ENCODE measurements at places on chromosomes 13 and 19.

- DNase-seq = no peak
Observed at GRCh38 chr13:89812856-89813255, 1534.6 kb upstream of the MIR17HG start.

- no peak for DNase-seq
Observed at GRCh38 chr19:772730-773436, 22.0 kb downstream of the MISP start.

DNA sequence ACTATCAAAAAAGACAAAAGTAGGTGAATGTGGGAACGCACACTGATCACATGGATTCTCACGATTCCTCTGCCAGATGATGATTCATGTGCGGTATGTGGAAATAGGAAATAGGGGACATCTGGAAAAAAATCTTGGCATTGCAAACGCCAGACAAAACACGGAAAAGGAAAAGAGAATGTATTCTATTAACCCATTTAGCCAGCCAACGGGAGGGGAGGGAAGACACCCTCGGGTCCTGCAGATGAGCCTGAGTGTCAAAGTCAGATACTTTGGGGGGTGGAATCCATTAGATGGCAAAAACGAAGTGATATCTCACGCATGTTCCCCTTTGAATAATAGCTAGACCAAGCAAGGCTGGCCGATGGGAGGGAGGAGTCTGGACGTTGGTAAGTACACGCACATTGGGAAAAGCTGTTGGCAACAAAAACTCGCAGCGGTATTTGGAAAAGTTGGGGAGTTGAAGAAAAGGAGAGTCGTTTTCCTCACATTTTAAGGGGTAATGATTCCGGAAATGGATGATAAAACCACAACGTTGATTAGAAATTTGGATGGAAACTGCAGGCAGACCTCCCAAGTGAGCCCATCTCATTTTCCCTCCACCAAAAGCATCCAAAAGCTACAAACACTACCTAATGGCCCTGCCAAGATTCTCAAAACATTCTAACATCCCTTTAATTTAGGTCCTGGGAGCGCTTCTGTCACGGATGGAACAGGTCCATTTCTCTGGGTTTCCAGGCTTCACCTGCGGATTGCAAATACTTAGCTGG lies 73.6 kb downstream of the COL4A1 start:
- DNase-seq = no peak

DNA sequence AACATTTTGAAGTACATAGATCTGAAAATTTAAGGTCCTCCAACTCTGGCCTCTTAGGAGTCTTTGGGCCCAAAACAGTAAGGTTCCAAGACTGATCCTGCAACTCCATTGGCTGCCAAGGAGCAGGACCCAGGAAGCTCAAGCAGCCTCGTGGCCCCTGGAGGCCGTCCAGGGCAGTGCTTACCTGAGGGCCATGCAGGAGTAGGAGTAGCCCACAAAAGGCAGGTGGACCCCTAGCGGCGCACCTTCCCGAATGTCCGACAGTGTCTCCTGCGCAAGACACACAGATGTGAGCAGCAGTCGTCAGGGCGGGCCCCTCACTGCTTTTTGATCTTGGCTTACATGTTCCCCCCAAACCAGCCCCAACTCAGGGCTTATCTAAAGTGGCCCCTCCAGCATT lies 5.7 kb upstream of the SIX5 start:
- no peak for DNase-seq

DNA sequence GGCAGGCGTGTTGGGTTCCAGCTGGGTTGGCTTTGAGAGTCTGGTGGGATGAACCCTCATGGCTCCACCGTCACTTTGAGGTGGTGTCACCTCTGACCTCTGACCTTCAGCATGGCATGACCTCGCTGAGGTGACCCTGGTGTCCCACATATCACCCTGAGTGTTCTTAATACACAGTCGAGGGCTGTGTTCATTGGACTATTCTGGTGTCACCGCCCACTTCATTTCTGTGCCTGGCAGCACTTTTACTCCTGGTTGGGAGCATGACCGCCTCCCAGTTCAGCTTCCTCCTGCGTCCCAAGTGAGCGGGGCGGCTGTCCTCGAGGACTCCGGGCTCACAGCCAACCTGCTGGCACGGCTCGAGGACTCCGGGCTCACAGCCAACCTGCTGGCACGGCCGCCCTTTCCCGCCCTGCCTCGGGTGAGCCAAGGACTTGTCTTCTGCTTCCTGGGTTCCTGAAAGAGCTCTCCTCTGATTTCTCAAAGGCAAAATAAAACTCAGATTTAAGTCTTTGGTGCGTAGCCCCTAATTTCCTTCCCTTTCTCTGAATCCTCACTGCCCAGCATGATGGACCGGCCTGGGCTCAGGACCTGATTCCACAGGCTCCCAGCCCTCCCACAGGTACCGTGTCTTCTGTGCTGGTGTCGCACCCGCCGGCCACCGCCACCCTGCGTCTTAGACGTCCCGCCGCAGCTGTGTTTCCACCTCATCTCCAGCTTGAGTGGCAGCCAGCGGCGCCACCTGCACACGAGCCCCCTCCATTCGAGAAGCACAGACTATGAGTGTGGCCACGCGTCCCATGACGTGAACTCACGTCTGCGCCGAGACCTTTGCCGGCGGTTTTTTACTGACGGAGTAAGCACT lies 10.4 kb downstream of the ATP4B start:
- no peak for DNase-seq

- no peak for DNase-seq
Observed at GRCh38 chr13:38204556-38204955, 145.1 kb upstream of the UFM1 start.

GRCh38 chr13:27985600-27985999 lies 2.9 kb downstream of the URAD start:
- no peak for DNase-seq
